ENCODE measurements at places on chromosomes 7 and 10.

GRCh38 chr7:51299391-51300133 is 17.0 kb downstream of the COBL start:
- no peak for DNase-seq

- DNase-seq: no peak
Measured at GRCh38 chr10:88386204-88386788, 196.8 kb downstream of the RNLS start.

GRCh38 chr7:108875139-108875538 is 305.5 kb downstream of the DNAJB9 start:
- no peak for DNase-seq

- DNase-seq: no peak
Measured at GRCh38 chr10:17963431-17963830, 11.7 kb downstream of the SLC39A12 start.

GRCh38 chr10:63579371-63580014 is 58.3 kb downstream of the REEP3 start:
- DNase-seq: no peak

DNA sequence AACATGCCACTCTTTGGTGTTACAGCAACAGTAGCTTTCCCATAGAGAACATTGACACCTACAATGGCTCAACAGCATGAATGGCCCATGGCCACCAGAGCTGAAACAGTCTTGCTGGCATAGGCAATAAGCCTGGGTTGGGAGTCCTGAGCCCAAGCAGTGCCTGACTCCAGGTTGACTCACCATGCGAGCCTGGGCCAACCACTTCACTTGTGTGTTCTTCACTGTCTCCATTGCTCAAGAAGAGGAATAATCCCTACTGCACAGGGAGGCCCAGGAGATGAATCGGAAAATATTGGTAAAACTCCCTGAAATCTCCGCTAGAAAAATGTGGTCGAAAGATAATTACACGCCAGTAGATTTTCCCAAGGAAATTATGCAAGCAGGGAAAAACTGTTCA is 89.2 kb upstream of the INHBA start:
- DNase-seq: no peak

DNA sequence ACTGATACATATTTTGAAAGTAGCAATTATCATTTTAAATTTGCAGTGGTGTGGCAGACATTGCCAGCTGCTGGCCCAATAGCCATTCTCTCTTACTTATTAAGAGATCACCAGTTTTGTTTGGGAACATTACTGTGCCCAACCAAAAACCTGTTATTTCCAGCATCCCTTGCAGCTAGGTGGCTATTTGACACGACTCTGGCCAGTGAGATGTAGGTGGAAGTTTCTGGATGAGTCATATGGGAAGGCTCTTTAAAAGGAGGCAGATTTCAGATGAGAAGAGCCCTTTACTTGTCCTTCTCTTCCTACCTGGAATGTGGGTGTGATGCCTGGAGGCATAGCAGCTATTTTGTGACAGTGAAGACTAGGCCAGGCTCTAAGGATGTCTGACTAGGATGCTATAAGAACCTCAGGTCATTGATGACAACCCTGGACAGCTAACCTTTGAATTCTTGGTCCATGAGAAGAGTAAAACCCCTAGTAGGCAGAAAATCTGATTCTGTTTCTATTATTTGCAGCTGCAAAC is 77.9 kb downstream of the CARD11 start:
- no peak for DNase-seq

DNA sequence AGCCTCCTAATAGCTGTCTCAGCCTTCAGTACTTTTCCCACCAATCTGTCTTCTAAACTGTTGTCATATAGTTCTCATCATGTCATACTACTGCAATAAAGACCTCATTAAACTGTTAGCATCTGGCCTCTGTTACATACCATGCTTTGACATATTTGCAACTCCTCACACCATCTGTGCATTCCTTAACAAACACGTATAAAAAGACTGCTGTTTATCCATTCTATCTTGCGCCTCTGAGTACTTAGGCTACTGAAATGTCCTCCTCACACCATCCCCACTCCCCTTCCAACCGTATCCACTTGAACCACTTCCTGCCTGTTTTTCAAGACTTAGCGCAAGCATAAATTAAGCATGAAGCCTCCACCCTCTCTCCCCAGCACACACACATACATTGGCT is 41.6 kb downstream of the SLC16A9 start:
- no peak for DNase-seq

GRCh38 chr10:68559841-68560185 is 324 bp upstream of the TET1 start:
- DNase-seq: no peak

GRCh38 chr10:74738542-74738941 is 87.9 kb upstream of the KAT6B start:
- no peak for DNase-seq

Measured in activated CD4-positive, alpha-beta T cell treated with anti-CD3 and anti-CD28 coated beads for 4 hours (primary cell).